IPS-NIHi11 (cell line): ENCODE measurements at places on chromosomes 3 and 15.

GRCh38 chr3:42527368-42527917 lies 25.0 kb downstream of the VIPR1 start:
- peak; percentile 28 for DNase-seq

DNA sequence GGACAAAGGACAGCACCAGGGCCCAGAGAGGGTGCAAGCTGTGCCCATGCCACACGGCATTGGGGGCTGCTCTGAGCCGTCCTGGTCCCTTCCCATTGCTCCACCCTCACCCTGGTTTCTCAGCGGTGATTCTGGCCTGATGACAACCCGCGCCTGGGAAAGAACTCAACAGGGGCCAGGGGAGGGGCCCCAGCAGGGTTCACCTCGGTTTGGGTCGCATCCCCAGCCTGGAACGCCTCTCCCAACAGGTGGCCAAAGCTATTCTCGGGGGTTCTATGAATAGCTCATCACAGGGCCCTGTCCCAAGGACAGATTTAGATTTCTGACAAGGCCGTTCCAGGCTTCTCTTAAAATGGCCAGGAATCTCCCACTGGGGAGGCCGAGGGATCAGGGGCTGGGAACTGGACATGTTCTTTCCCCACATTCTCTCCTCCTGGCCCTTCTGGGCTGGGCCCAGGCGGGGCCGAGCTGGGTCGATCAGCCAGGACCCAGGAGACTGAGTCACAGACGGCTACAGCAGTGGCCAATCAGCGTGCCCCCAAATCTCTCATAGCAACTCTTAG lies 17.9 kb downstream of the GRIP2 start:
- DNase-seq: no peak

GRCh38 chr3:115512565-115513415 lies 110.5 kb upstream of the GAP43 start:
- DNase-seq: peak; percentile 81

DNA sequence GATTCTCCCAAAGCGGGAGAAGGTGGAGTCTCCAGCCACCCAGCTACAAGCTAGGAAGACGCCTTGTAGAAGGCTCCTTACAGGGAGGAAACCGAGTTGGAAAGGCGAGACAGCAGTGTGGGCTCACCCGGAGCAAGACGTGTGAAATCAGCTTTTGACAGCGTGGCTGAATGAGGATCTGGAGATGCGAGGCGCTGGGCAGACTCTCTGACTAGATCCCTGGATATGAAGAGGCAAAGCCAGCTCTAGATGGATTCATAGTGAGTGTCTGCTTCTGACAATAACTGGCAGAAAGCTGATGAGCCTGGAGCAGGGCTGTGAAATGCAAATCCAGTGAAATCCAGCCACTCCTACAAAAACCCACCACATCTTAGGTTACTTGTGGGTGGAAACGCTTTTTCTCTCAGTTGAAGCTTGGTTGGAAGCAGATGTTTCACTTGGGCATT lies 41.0 kb downstream of the GOLGA6A start:
- no peak for DNase-seq

GRCh38 chr15:77659350-77660321 lies 26.9 kb upstream of the LINGO1 start:
- DNase-seq: peak; percentile 90

- DNase-seq: peak; percentile 60
Measured at GRCh38 chr3:99172736-99173657, 271.5 kb upstream of the DCBLD2 start.

- no peak for DNase-seq
Measured at GRCh38 chr3:180523040-180523439, 78.9 kb upstream of the TTC14 start.

DNA sequence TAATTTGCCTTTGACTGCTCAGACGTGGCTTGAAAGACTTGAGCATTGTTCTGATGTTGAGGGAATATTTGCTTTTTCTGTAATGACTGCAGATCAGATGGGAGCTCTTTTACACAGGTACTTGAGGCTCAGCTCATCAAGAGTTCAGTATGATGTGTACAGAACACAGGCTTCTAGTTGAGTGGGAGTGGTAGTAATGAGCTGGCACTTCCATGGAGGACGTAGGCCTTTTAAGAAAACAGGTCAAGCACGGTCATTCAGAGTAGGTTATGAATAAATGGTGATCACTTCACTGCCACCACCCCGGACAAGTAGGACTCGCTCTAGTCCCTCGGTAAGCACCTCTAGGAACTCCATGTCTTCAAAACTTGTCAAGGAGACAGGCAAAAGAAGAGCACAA lies 8.8 kb downstream of the EMC4 start:
- DNase-seq: no peak

- DNase-seq: no peak
Measured at GRCh38 chr15:43511012-43511885, 6.2 kb upstream of the MAP1A start.

- DNase-seq: no peak
Measured at GRCh38 chr3:126398423-126399350, 4.0 kb downstream of the CFAP100 start.

DNA sequence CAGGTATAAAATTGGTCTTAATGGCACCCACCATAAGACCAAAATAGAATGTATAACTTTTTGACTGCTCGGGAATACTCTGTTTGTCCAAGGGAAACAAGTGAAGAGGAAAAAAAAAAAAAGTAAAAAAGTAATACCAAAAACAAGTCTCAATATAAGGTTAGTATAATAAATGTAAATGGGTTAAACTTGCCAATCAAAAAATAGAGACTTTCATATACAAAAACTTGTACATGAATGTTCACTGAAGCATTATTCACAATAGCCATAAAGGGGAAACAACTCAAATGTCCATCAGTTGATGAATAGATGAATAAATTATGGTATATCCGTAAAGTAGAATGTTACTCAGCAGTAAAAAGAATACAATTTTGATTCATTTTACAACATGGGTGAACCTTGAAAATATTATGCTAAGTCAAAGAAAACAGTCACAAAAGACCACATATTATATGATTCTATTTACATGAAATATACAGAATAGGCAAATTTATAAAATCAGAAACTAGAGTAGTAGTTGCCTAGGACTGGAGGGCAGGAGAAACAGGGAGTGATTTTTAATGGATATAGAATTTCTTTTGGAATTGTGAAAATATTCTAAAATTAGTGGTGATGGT lies 39.6 kb upstream of the FGD5 start:
- no peak for DNase-seq

- DNase-seq: peak; percentile 21
Measured at GRCh38 chr3:185330644-185331043, 32.3 kb upstream of the MAP3K13 start.

- DNase-seq: no peak
Measured at GRCh38 chr3:156230278-156230900, 110.0 kb downstream of the KCNAB1 start.

GRCh38 chr3:128908951-128909350 lies 29.5 kb downstream of the ACAD9 start:
- DNase-seq: no peak

GRCh38 chr3:195820901-195821300 lies 9.2 kb upstream of the MUC4 start:
- no peak for DNase-seq

GRCh38 chr15:67805666-67806516 lies 19.4 kb upstream of the SKOR1 start:
- peak; percentile 24 for DNase-seq
